Activated T-helper 2 cell treated with anti-CD3 and anti-CD28 coated beads, Interferon-gamma antibody, Interleukin-2, Interleukin-4, amounts not matched to agents 10 μg/mL and 5 μg/mL and 100 μg/mL, durations not matched to agents 14 hours and 24 hours and 36 hours (primary cell): ENCODE measurements at places on chromosomes 1 and 21.

DNA sequence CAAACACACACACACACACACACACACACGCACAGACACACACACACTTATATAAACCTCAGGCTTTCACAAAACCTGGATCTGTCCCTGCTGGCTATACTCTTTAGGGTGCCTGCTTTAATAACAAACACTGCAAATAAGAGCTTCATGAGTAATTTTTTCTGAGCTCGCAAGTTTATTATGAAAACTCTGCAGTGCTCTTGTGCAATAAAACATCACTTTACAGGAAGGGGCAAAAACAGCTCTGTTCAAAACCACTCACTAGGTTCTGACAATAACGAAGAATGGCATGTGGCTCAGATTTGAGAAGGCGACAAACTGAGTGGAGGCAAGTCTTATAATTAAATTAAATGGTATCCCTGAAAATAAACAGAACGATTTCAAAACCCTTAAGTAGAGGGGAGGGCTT lies 42.6 kb upstream of the CTPS1 start:
- no peak for DNase-seq

DNA sequence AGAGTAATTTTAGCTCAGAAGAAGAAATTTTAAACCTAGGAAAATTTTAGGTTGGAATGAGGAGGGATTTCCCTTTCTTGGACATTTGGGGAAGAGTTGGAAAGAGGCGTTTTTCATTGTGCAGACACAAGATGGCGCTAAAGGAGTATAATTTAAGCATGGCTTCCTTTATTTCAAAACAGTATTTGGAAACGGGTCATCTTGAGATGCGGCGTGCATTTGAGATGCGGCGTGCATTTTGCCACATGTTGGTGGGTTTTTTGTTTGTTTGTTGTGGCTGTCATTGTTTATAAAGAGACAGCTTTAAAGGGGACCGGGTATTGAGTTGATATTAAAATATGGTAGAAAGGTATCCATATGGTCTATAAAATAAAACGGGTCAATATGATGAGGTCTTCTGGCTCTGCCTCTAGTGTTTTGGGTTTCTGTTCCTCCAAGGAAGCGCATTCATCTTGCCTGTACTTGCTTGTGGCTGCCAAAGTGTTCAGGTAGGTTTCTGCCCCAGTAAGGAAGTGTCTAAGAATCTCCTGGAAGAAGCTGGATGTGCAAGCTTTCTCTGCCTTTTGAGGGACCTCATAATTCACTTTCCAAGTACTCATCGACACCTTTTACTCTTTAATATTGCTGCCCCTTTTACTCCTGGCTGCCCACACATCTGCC lies 210.3 kb downstream of the SLC35F3 start:
- no peak for DNase-seq

DNA sequence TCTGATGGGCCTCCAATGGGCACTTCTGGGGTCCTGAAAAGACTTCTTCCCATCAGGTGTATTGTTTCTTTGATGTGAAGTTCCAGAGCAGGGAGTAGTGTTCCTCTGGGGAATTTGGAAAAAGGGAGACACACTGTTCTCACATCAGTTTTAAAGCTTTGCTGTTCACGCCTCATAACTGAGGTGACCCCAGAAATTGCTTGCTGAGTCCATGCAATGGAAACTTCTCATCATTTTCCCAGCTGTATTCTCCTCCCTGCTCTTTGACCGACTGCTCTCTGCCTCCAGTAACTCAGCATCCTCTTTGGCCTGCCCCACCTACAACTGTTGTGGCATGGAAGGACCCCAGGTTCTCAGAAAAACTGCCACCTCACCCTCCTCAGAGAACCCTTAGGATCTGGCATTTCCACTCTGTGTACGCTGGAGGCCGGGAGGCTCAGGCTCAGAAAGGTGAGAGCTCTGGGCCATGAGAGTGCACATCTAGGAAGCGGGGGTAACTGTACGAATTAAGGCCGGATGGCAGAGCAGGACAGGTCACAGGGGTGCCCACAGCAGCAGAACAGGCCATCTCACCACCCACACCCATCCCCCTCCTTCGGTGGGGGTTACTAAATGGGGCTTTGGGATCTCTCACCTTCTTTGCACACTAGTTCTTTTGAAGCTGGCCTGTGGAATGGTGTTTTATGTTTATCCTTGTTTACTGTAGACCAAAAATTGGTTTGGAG lies 51.2 kb downstream of the STX6 start:
- no peak for DNase-seq

DNA sequence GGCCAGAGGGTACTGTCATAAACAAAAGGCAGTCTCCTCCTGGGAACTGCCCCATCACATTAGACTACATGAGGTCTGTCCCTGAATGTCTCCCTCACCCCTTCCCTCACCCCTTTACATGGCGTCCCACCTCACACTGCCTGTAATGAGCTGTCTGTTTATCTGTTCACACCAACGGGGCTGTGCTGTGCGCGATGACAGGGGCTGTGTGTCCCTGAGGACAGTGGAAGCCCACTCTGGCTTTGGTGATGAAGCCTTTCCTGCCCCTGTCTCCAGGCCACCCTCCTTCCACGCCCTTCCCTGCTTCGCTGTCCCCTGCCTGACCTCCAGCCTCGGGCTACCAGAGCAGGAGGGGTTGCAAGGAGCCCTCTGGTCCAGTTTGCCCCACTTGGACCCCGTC lies 22.7 kb downstream of the RHBG start:
- DNase-seq: no peak

DNA sequence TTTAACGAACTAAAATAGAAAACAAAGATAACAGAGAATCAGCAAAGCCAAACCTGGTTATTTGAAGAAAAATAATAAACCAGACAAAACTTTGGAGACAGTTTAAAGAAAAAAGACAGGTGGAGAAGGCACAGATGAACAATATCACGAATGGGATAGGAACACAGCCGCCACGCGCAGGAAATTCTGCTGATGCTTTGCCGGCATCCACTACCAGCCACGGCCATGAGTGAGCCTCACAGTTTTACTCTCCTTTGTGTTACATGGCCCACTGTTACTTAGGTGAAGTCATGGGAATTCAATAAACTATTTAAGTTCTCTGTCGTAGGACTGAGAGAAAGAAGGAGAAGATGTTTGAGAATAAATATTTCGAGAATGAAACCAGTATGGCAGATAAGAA lies 503.4 kb downstream of the TTLL7 start:
- DNase-seq: no peak
